ENCODE measurements at places on chromosomes 3 and 15.

DNA sequence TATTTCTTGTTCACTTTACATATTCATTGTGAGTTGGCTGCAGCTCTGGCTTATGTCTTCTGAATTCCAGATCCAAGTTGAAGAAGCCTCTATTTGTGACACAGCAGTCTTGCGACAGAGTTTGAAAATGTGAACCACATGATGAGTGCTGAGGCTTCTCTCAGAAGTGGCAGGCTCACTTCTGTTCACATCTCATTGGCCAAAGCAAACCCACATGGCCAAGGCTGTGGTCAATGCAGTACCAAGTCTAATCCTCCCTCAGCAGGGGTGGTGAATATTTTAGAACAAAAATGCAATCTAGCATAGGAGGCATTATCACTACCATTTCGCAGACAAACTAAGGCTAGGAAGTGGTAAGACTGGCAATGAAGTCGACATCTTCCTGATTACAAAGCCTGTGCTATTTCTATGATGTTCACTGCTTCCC, 45.2 kb downstream of the CDCP1 start:
- DNase-seq: no peak

DNA sequence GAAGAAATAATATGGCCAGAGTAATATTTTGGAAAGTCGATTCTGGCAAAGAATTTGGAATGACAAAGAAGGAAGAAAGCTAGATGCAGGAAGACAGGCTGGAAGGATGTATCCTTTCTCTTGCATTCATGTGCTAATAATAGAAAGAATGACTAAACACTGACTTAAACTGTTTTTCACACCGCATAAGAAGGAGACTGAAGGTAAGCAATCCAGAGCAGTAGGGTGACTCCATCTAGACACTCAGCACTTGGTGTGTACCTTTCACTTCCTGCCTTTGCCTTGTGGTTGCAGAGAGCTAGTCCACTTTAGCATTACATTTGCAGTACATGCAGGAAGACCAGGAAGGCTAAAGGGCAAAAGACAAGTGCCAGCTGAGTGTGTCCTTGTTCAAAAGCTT, 234.6 kb downstream of the RBMS3 start:
- DNase-seq: no peak

- DNase-seq: no peak
These were observed 1.5 kb downstream of the CEP97 start for GRCh38 chr3:101725890-101726275.

- no peak for DNase-seq
These were observed 85.6 kb downstream of the IGF2BP2 start for GRCh38 chr3:185739264-185739701.

GRCh38 chr3:20760981-20761380, 575.0 kb upstream of the SGO1 start:
- DNase-seq: no peak

GRCh38 chr15:39936187-39936586, 2.3 kb downstream of the EIF2AK4 start:
- DNase-seq: no peak

DNA sequence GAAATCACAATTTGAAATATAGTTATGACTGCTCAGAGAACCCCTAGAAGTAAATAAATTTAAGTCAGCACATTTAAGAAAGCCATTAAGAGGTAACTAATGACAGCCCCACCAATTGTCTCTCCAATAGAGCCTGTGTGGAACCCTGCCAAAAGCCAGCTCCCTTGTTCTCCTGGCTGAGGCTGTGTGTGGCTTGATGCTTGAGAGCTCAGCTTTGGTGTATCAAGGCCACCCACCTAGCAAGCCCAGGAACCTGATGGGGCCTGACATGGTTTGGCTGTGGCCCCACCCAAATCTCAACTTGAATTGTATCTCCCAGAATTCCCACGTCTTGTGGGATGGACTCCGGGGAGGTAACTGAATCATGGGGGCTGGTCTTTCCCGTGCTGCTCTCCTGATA, 106.9 kb downstream of the LRRN1 start:
- no peak for DNase-seq

GRCh38 chr3:117476572-117476971, 767.0 kb downstream of the TUSC7 start:
- no peak for DNase-seq

DNA sequence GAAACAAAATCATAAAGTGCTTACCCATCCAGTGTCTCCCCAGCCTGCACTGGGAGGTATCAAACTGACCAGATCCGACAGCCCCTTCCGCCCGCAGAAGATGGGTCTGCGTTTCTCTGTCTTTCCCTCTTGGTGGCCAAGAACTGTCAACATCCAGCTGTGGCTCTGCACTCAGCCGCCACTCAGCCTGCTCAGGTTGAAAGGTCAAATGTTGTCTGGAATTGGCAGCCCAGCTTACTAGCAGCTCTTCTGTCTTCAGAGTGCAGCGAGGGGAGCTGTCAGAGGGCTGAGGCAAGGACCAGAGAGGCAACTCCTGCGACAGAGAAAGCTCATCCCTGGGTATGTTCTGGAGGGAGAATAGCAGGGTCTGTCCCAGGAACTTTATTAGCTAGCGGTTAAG, 45.4 kb downstream of the GOLGA6L2 start:
- no peak for DNase-seq

GRCh38 chr3:99167071-99167470, 265.6 kb upstream of the DCBLD2 start:
- no peak for DNase-seq

DNA sequence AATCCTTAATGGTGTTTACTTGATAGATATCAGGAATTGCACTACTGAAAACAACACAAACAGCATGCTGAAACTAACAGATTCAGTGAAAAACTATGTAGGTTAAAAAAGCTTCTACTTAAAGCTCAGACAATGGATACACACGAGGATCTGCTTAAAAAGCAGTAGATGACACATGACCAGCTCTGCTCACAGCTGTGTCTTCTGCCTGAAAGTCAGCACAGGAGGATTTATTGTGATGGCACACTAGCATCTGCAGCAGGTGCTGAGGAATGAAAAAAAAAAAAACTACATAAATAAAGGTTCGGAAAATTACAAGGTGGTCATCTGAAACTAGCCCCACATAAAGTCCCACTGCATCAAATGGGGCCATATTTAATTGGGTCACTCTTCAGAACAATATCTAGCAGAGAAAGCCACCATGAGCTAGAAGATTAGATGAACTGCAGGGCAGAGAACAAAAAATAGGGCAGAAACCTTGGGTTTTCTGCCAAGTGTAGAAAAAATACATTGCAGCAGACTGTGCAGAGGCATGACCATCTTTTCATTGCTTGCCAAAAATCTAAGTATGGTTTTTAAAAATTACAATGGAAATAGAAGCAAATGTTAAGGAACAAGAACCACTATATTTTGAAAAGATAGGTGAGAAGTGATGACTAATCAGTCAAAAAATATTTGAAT, 13.2 kb upstream of the GOLM2 start:
- no peak for DNase-seq

GRCh38 chr15:70768257-70768883, 5.0 kb upstream of the UACA start:
- no peak for DNase-seq

- DNase-seq: no peak
These were observed 124.1 kb downstream of the TMEM108 start for GRCh38 chr3:133162265-133162664.

DNA sequence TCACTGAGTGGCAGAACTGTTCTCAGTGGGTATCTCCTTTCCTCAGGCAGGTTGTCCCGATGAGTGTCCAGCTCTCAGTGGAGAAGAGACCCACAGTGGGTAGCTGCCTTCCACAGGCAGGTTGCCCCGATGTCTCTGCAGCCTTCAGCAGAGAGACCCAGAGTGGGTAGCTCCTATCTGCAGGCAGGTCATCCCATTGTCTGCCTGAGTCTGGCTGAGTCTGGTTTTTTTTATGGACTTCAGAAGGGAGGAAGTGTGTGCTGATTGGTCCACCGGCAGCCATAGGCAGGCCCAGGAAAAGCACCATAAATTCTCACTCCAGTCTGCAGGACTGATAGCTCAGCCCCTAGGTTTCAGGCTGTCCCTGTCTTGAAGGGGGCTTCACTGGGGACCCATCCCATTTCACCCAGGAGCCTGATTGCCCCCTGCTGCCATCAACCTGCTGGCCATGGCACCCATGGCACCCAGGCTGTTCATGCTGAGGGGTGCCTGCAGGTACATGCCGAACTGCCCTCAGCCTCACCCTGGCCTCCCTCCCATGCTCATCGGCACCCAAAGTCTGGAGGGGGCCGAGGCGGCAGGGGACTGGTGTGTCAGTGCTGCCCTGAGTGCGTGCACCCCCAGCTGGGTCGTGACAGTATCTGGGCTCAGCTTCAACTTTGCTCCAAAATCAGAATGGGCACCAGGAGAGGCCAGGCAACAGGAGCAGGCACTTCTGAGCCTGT, 3.6 kb upstream of the LIMD1 start:
- DNase-seq: no peak

DNA sequence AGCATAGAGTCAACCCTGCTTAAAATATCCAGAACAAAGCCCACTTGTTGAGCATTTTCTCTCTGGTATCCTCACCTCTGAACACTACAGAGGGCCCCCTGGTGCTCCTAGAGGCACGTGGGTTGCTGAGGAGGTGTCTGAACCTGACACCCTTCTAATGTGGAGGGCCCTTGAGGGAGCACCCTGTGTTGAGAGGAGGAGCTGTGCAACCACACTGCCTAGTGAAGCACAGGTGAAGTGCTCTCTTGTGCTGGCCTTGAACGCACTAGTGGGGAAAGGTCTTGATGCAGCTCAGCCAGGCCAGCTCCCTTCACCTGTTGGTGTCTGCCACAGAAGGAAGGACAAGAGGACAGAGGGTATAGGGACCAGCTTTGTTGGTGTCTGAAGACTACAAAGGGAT, 51.9 kb downstream of the CCK start:
- DNase-seq: no peak

DNA sequence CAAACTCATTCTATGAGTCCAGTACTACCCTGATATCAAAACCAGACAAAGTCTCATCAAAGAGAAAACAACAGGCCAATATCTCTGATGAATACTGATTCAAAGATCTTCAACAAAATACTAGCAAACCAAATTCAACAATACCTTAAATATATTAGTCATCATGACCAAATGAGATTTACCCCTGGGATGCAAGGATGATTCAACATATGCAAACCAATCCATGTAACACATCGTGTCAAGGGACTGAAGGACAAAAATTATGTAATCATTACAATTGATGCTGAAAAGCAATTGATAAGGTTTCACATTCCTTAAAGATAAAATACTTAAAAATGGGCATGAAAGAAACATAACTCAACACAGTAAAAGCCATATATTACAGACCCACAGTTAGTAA, 1476.9 kb downstream of the SI start:
- no peak for DNase-seq

- no peak for DNase-seq
These were observed 161.4 kb upstream of the RARB start for GRCh38 chr3:25266677-25267076.

- peak; percentile 88 for DNase-seq
These were observed 781 bp upstream of the DAG1 start for GRCh38 chr3:49469037-49469935.

GRCh38 chr15:44084171-44084570, 110.9 kb downstream of the FRMD5 start:
- no peak for DNase-seq

DNA sequence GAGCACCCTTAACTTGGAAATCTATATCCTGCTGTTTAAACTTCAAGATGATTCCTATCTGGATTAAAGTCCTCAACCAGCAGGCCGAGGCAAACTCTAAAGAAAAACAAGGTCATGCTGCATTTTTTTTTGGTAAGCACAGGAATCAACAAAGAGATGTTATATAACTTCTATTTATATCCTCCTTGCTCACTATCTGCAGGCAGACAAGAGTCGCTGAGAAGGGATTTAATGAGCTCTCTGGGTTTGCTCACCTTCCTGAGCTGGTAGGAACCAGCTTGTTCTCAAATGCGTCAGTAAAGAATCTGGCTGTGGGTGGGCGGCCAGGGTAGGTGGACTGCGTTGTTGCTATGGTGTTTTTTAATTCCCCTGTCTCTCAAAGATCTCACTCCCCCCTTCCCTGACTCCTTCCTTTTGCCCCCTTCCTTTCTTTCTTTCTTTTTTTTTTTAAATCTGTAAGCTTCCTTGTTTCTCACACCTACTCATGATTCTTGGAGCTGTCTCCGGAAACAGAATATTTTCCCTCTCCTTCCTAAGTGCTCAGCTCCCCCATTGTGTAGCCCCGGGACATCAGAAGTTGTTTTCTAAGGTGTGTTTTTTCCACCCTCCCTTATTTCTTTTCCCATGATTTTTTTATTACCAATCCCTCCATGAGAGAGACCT, 228.8 kb upstream of the BHLHE40 start:
- DNase-seq: no peak

Data from left forelimb (tissue), 1 donor.